ENCODE measurements at places on chromosomes 11 and 22. TPM values are rescaled to one million over a fixed set of nuclear protein-coding genes. Genes with fewer than 3 reads are reported as not detected.

The DEFB131B gene
- total RNA-seq = not detected

The OR51I1 gene
- not detected for total RNA-seq

The PYGM gene
- total RNA-seq = 0.69 TPM

The PLAAT5 gene
- not detected for total RNA-seq

The DESI1 gene
- total RNA-seq = 15.1 TPM

The BIK gene
- total RNA-seq = 2.2 TPM

The ZBTB16 gene
- 1.6 TPM for total RNA-seq

The APOA4 gene
- total RNA-seq = not detected

The ST13 gene
- total RNA-seq = 198 TPM

The GVQW3 gene
- 0.94 TPM for total RNA-seq

The CYB5R2 gene
- total RNA-seq = 3.5 TPM

The INPP5J gene
- 0.42 TPM for total RNA-seq
